ENCODE measurements at places on chromosomes 16 and 17.

- peak; percentile 32 for DNase-seq
Observed at GRCh38 chr16:86975445-86975844, 341.7 kb downstream of the C16orf95 start.

GRCh38 chr17:78016852-78017251 is 58.3 kb downstream of the TNRC6C start:
- DNase-seq: no peak

- DNase-seq: no peak
Observed at GRCh38 chr17:60314423-60314822, 77.5 kb downstream of the USP32 start.

- no peak for DNase-seq
Observed at GRCh38 chr16:14063618-14064581, 7.2 kb upstream of the MRTFB start.

Measured in epithelial cell of proximal tubule (primary cell).